Activated CD8-positive, alpha-beta memory T cell treated with anti-CD3 and anti-CD28 coated beads for 1 hour (primary cell): ENCODE measurements at places on chromosomes 4 and X.

- no peak for DNase-seq
Measured at GRCh38 chrX:115709039-115709438, 148.1 kb downstream of the PLS3 start.

DNA sequence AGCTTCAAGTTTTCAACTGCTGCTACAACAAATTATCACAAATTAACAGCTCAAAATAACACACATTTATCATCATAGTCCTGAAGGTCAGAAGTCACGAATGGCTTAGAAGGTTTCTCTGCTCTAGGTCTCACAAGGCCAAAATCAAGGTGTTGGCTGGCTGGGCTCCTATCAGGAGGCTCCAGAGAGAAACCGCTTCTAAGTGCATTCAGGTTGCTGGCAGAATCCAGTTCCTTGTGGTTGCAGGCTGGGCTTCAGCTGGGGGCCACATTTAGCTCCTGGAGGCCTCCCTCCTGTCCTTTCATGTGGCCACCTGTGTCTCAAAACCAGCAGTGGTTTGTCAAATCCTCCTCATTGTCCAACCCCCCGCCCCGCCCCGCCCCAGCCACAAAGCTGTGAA, 15.4 kb downstream of the MRFAP1 start:
- no peak for DNase-seq

DNA sequence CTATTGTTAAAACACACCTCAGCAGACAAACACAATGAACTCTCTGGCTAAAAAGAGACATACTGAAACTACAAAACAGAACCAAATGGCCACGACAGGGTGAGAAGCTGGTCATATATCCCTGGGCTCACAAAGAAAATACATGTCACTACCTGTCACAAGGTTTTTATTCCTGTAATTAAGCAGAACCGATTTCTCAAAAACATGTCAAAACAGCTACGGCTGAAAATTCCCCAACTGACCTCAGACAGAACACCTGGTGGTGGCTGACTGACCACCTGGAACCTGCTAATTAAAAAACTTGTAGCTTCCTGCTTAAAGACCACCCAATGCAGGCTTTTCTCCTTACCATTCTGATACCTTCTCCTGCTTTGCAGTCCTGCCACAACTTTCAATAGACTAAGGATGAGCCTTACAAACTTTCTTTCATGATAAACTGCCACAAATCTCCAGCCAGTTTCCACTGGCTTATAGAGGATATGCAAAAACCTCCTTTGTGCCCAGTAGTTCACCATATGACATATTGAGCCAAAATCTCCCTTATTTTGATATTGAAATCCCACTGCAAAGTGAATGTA, 571.9 kb downstream of the SPOCK3 start:
- DNase-seq, result no peak

- no peak for DNase-seq
Measured at GRCh38 chr4:108240366-108240765, 71.6 kb upstream of the LEF1 start.

DNA sequence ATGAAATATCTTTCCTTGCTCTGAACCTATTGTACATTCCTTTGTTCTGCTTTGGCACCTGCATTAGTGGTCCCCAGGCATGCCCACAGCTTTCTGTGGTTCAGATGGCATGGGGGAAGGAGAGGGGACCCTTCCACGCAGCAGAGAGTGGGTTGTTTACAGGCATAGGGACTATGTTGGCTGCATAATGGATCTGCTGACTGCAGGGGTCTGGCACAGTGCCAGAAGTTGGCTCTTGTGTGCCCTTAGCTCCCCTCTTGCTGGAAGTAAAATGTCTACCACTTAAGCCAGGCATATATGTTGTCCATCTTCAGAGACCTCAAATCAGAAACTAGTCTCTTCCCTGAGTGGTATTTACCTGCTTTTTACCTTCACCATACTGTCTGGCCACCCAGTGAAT, 651.9 kb upstream of the PCDH7 start:
- no peak for DNase-seq

DNA sequence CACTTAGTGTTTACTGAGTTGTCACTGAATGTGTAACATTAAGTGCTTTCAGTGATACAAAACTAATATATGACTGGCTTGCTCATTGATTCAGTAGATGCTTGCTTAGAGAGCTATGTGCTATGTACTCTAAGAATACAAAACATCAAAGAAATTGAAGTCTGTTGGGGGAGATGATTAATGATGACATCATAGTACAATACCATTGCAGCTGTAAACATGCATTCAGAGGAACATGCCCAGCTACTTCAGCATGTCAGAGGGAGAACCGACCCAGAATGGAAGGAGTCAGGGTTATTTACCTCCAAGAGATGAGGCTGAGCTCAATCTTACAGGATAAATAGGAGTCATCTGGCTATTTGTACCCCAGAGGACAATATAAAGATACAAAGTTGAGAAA, 290.8 kb downstream of the TENM3 start:
- DNase-seq, result no peak

- no peak for DNase-seq
Measured at GRCh38 chrX:40189637-40190036, 91.9 kb upstream of the BCOR start.

- no peak for DNase-seq
Measured at GRCh38 chrX:11870789-11871188, 112.8 kb downstream of the MSL3 start.

- no peak for DNase-seq
Measured at GRCh38 chrX:28979877-28980276, 392.6 kb downstream of the IL1RAPL1 start.

DNA sequence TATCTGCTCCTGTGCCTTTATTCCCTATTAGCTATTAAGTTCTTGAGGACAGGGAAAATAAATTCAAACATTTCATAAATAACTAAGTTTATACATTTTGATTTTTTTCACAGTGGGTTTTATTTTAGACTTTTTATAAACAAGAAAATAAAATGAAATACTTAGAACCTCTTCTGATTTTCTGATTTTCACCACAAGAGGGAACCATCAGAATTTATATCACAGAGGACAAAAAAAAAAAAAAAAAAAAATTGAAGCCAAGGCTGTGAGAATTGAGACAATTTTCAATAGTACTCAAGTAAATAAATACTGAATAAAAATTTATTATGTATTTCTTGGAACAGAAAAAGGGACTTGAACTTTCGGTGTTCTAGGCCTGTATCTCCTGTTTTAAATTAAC, 288.1 kb downstream of the SH3BGRL start:
- DNase-seq, result no peak

- DNase-seq, result no peak
Measured at GRCh38 chrX:15269618-15270521, at the start of gene ASB9. ASB9 (minus strand) TSS chrX:15270083; CDS start chrX:15269874, 209 bp downstream.

GRCh38 chrX:113947548-113947947, 636.3 kb upstream of the HTR2C start:
- no peak for DNase-seq

- DNase-seq, result no peak
Measured at GRCh38 chr4:78753091-78753490, 23.1 kb upstream of the BMP2K start.

DNA sequence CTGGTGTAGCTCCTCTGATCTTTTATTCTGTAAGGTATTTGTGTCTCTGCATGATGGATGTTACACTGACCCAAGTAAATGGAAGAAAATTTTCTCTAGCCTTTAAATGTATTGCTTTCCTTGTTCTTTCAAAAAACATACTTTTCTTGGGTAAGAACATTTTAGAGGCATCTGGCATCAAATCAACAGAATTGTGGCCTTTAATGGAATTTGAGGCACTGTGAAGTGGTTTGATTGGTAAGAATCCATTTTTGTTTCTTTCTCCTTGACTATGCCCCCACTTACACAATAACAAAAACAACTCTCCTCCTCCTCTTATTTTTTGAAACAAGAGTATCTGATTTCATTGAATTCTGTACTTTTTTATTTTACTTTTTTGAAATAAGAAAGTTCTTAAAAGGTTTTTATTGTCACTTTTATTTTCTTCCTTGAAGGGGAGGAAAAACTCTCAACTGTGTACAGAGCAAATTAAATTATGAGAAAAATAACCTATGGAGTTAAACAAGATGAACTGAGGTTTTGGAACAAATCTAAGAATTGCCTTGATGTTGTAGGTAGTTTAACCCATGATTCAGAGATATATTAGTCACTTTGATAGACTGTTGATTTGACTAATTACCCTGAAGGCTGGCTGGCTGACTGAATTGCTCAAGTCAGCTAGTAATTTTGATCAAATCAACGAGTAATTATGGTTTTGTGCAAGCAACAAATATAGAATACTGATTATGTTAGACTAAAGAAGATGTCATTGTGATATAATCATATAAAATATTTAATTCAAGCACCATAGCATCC, 146.4 kb downstream of the FHIP1A start:
- DNase-seq, result no peak

DNA sequence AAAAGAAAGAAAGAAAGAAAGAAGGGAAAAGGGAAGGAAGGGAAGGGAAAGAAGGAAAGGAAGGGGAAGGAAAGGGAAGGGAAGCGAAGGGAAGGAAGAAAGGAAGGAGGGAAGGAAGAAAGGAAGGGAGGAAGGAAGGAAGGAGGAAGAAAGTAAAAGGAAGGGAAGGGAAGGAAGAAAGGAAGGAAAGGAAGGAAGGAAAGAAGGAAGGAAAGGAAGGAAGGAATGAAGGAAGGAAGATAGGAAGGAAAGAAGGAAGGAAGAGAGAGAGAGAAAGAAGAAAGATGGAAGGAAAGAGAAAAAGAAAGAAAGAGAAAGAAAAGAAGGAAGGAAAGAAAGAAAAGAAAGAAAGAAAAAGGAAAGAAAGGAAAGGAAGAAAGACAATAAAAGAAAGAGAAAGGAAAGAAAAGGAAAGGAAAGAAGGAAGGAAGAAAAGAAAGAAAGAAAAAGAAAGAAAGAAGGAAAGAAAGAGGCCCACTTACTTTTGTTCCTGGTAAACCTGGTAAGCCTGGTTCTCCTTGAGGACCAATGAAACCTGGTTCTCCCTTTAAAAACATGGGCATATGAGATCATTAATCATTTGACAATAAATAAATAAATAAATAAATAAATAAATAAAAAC, 105.9 kb upstream of the ETNPPL start:
- no peak for DNase-seq

- no peak for DNase-seq
Measured at GRCh38 chr4:11259837-11260236, 168.9 kb downstream of the HS3ST1 start.

DNA sequence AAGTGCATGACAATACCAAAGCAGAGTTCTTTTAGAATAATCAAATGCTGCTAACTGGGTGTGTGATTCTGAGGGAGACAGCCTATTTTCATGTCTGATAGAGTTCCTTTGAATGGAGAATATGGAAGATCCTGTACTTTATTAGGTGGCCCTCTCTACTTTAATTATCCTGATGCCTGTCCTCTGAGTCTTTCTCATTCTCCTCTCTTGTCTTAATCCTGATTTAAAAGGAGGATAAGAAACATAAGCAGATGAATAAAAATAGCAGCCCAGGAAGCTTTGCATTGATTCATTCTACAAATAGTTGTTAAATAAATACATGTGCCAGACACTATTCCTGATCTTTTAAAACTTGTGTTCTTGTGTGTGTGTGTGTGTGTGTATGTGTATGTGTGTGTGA, 387.3 kb downstream of the SPRY1 start:
- DNase-seq, result no peak

DNA sequence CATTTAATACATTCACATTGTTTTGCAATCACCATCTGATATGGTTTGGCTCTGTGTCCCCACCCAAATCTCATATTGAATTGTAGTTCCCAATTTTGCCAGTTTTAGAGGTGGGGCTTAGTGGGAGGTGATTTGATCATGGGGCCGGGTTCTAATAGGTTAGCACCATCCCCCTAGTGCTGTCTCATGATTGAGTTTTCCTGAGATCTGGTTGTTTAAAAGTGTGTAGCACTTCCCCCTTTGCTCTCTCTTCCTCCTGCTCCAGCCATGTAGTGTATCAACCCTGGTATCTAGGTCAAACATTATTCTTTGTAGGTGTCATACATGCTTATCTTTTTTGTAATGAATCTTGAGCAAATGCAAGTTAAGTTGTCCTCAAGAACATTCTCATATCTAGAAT, 83.3 kb upstream of the KIT start:
- DNase-seq, result no peak

GRCh38 chr4:99207911-99208718, 10.9 kb downstream of the ADH6 start:
- DNase-seq, result no peak

DNA sequence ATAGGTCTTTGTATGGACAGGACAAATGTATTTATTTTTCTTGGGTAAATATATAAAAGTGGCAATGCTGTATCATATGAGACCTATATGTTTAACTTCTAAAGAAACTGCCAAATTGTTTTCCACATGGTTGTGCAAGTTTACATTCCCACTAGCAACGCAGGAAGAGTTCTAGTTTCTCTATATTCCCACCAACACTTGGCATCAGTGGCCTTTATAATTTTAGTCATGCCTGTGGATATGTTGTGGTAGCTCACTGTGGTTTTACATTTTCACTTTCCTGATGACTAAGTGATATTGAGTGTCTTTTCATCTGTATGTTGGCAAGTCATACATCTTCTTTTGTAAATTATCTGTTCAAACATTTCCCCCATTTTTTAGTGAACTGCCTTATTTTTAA, 126.0 kb downstream of the EMCN start:
- DNase-seq, result no peak

DNA sequence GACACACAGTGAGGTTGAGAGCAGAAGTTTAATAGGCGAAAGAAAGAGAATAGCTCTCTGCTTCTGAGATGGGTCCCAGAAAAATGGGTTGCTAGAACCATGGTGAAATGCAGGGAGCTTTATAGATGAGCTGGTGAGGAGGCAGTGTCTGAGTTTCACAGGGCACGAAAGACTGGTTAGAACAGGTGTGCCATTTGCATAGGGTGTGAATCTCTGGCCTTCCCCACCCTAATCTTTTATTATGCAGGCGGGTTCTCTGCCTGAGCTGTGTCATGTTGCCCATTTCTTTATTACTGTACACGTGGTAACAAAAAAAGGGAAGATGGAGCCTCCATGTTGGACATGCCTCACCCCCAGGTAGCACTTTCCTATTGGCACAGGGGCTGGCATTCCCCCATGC, 39.1 kb downstream of the FUNDC1 start:
- DNase-seq, result no peak

DNA sequence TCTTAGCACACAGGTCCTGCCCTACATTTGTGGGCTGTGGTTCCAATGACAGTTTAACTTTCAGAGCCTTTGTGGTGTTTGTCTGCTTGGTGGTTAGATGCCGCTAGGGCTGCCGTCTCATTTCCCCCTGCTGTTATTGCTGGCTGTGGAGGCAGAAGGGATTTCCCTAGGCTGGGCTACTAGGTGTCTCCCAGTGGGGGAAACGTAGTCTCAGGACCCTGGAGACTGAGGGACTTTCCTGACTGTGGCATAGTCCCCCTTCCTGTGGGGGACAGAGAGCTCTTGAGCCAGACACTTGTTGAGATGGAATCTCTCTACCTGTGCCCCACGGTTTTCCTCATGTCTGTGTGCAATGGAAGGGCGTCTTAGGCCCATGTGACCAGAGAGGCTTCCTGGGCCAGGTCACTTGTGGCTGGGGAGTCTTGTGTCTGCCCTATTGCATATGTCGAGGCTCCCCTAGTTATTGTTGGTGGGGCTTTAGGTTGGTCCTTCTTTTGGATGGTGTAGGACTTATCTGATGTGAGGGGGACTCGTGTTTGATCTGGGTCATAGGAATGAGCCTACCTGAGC, 68.2 kb downstream of the ARHGAP10 start:
- DNase-seq, result peak; percentile 28
